Osteoblast (primary cell): ENCODE measurements at places on chromosomes 3 and 15. TPM values are rescaled to one million over a fixed set of nuclear protein-coding genes. Genes with fewer than 3 reads are reported as not detected.

PIAS1 gene
- 23.6 and 29.0 TPM in 2 replicates for total RNA-seq

- no peak for DNase-seq
Measured at GRCh38 chr3:161991901-161992540, 495.4 kb downstream of the OTOL1 start.

ZPLD1 gene
- total RNA-seq, result under 0.01 TPM in 1 of 2 replicates, not detected in the other

NR2E3 gene
- total RNA-seq, result under 0.01 TPM in 2 replicates

DNA sequence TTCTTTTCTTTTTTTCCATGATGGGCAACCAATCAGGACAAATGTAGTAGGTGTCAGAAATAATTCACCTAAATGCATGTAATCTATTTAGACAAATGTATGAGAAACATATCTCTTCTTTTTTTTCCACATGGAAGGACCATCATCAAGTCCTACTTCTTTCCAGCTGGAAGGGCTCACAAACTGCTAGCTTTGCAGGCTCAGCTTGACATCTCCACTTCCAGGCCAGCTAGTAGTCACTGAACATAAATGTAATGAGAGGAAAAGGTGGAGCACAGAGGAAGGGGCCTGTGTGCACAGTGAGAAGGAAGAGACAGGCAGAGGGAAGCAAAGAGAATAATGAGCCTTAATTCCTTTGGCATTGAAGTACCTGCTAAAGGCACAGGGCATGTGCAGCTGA is 504.9 kb downstream of the MCTP2 start:
- no peak for DNase-seq
